ENCODE measurements at places on chromosomes 13 and 19. TPM values are rescaled to one million over a fixed set of nuclear protein-coding genes. Genes with fewer than 3 reads are reported as not detected.

Gene PLEKHA4
- total RNA-seq = 326 TPM

Gene PRDX2
- total RNA-seq = 151 TPM

Gene SYMPK
- total RNA-seq = 89.0 TPM

Gene NLRP11
- total RNA-seq = not detected

Gene IL4I1
- not detected for total RNA-seq

Gene ZNF573
- total RNA-seq = 7.9 TPM

GRCh38 chr19:3279306-3279705, 54.8 kb downstream of the CELF5 start:
- H3K4me1 ChIP-seq = peaks cover 17% of the 10 kb centered on the region
- peaks cover 99% of the 10 kb centered on the region for H3K27me3 ChIP-seq
- no peaks in the 10 kb centered on the region for H3K36me3 ChIP-seq
- no peak overlapping the region for H3K27ac ChIP-seq

DNA sequence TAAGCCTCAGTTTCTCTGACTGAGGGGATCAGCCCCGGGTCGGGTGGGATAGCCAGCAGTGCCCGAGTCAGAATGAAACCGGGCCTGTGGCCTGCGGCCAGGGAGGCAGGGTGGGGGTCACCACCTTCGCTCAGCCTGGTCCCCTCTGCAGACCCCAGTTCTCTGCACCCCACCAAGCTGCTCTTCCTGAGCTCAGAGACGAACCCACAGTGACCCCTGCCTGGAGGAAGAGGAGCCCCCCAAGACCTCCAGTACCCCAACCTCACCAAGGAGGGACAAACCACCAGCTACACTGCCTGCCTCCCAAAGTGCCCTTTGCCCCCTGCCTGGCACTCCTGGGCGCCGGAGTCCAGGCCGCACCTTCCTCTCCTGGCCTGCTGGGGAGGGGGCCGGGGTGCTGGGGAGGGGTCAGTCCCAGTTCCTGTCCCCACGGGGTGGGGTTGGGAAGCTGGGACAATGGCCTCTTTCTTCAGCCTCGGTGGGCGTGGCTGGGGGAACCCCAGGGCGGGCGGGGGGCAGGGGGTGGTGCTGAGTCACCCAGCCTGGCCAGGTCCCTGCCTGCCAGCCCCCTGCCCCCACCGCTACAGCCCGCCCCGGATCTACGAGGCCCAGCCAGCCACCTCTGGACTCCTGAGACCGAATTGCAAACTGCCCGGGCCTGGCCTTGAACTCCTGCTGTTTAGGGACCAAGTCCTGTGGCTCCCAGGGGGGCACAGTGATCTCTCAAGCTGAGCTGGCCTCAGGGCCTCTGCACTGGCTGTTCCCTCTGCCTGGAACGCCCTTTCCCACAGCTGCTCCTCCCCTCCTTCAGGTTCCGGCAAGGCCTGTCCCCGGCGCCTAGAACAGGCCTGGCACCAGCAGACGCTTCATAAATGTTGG, 14.3 kb downstream of the ZBTB7A start:
- no peak for DNase-seq
- peak overlapping the region; percentile 46 for H3K27ac ChIP-seq
- H3K4me1 ChIP-seq = peaks cover 23% of the 10 kb centered on the region
- H3K36me3 ChIP-seq = peaks cover 16% of the 10 kb centered on the region
- H3K27me3 ChIP-seq = no peaks in the 10 kb centered on the region

DNA sequence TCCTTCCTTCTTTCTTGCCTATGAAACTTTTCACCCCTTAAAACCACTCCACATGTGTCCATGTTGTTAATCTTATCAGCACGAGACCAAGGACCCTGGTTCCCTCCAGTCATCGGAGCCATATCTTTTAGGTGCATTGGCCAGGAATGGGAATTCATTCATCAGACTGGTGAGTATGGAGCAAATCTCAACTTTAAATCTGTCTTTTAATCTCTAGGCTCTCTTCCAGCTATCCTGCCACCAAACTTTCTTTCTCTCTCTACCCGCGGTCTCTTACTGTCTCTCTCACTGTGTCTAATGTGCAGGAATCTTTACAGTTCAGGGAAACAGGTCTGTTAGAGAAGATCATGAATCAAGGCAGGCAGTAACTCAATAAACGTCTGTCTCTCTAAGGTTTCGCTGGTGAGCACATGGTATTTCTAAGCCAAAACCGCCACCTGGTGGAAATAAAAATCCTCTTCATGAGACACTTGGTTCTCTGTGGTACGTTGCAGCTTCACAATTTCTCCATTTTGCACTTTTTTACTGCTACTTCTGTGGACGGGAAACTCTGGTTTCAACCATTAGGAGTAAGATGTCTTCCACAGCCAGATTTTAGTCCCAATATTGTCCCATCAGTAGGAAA, 16.1 kb downstream of the LGALS16 start:
- H3K4me1 ChIP-seq = no peaks in the 10 kb centered on the region
- no peaks in the 10 kb centered on the region for H3K36me3 ChIP-seq
- no peak overlapping the region for H3K27ac ChIP-seq
- DNase-seq = no peak
- H3K4me3 ChIP-seq = no peak overlapping the region
- no peaks in the 10 kb centered on the region for H3K27me3 ChIP-seq

DNA sequence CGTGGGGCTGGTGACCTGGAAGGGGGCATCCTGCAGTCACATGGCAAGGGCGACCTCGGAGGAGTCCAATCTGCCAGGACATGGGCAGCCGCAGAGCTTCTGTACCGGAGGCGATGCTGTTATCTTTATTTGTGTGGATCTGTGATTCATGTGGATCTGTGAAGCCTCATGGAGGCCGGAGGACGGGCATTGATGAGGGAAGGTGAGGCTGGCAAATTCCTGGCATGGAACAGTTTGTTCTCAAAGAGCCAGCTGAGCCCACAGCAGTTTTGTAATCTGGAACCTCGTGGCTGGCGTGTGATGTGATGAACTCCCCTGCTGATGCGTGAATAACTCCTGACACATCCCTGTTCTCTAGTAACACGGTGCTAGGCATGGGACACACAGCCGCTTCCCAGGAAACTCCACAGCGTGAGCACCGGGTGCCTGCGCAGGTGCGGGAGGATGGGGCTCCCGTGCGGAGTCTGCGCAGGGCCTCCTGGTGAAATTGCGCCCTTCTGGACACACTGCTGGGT, 40.4 kb downstream of the ATP11A start:
- no peak overlapping the region for H3K4me3 ChIP-seq
- H3K4me1 ChIP-seq = no peaks in the 10 kb centered on the region
- no peaks in the 10 kb centered on the region for H3K36me3 ChIP-seq

GRCh38 chr13:75764251-75764925, 128.3 kb downstream of the LMO7 start:
- no peak overlapping the region for H3K4me3 ChIP-seq
- no peak for DNase-seq
- peak overlapping the region; percentile 22 for H3K27ac ChIP-seq
- H3K4me1 ChIP-seq = no peaks in the 10 kb centered on the region

DNA sequence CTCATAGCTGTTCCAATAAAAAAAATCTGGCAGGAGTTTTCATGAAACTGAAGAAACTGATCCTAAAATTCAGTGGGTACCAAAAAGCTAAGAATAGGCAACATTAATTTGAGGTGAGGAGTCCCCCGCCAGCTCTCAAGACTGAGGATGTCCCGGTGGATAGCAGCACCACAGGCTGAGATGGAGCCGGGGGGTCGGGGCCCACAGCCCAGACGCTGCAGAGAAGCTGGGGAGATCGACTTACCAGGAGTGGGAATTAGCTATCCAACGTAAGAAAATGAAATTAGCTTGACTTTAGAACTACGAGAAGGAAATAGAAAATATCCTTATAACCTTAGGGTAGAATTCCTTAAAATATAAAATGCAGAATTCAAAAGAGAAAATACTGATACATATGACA, 23.2 kb upstream of the DCUN1D2 start:
- H3K27ac ChIP-seq = no peak overlapping the region
- H3K36me3 ChIP-seq = no peaks in the 10 kb centered on the region
- no peak for DNase-seq
- no peaks in the 10 kb centered on the region for H3K4me1 ChIP-seq

GRCh38 chr19:18833849-18834643, 2.3 kb downstream of the UPF1 start:
- H3K4me3 ChIP-seq = peak overlapping the region; percentile 98
- peaks cover 7% of the 10 kb centered on the region for H3K36me3 ChIP-seq
- no peak overlapping the region for H3K27ac ChIP-seq
- no peak for DNase-seq
- H3K27me3 ChIP-seq = no peaks in the 10 kb centered on the region

DNA sequence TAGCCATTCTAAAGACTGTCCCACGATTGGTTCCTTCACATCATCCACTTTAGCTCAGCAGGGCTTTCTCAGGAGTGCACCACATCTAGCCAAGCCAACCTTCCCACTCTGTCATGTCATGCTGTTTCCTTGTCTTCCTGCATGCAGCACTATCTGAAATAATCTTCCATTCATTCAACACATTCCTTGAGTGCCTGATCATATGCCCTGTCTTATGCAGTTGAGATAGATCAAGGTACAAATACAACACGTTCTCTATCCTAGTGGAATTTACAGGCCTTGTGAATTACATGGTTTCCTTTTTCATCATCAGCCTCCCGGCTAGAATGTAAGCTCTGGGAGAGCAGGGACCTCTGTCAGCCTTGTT, 6.8 kb upstream of the MRPS31 start:
- no peak overlapping the region for H3K4me3 ChIP-seq
- DNase-seq = no peak
- no peak overlapping the region for H3K27ac ChIP-seq
- H3K4me1 ChIP-seq = no peaks in the 10 kb centered on the region

DNA sequence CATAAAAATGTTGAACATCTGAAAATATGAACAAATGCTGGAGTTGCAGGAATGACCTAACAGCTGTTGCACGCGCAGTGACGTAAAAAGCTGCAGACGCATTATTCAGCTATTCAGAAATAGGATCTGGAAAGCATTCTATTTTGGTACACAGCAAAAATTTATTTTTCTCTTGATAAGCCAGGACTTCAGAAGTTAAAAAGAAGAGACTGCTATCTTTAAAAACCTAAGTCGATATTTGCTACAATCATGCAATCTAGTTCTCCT, 36.9 kb upstream of the STARD13 start:
- H3K4me3 ChIP-seq = peak overlapping the region; percentile 30
- peak overlapping the region; percentile 87 for H3K27ac ChIP-seq
- H3K36me3 ChIP-seq = no peaks in the 10 kb centered on the region
- H3K4me1 ChIP-seq = peaks cover 17% of the 10 kb centered on the region

DNA sequence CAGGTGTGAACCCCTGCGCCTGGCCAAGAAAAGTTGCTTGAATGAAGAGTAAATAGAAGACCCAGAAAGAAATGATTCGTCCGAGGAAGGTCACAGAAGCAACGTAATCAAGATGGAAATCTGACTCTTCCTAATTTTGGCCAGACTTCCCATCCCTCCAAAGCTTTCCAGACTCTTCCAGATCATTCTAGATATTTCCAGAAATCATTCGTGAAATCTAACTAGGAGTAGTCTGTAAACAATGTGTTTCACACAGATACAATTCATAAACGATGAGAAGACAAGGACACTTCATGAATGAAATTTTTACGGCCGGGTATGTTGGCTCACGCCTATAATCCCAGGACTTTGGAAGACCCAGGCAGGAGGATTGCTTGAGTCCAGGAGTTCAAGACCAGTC, 9.3 kb upstream of the LDLR start:
- H3K4me3 ChIP-seq = no peak overlapping the region
- H3K4me1 ChIP-seq = peaks cover 15% of the 10 kb centered on the region
- no peak overlapping the region for H3K27ac ChIP-seq
- no peaks in the 10 kb centered on the region for H3K36me3 ChIP-seq
- no peaks in the 10 kb centered on the region for H3K27me3 ChIP-seq

DNA sequence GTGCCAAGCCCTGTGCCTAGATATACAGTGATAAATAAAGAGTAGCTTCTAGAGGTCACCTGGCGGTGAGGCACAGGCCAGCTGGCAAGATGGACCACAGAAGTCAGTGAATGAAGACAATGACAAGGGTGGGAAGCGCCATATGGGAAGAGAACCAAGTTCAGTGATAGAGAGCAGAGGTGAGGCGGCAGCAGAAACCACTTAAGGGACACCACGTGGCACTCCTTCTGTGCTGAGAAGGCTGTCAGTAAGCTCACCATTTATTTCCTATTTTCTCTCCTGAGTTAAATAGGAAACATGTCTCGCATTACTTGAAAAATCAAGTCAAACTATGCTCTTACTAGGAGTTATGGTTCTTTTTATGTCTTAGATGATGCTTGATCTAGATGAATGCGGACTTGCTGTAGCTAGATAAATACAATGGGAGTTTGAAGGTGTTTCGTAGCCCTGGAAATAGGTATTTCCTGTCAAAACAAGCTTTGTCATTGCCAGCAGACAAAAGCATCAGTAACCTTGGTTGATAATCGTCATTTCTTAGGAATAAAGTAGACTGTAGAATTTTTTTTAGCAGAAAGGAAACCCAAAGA, 17.8 kb downstream of the ALOX5AP start:
- no peaks in the 10 kb centered on the region for H3K4me1 ChIP-seq
- no peaks in the 10 kb centered on the region for H3K36me3 ChIP-seq
- no peaks in the 10 kb centered on the region for H3K27me3 ChIP-seq
- no peak for DNase-seq

DNA sequence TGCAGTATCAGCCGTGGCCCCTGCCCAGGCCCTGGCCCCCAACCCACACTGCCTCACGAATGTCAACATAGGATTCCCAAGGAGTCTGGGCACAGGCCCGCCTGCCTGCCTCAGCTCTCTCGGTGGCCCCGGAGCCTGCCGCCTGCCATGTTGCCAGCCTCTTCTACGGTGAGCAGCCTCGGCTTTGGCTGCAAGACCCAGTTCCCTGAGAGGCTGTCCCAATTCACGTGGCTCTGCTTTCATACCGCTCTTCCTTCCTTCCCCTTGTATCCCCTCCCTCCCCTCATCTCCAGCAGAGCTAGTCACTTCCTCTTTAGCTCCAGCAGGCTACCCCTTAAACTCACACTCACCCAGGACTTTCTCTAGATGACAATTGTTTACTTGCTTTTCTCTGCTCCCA, 42.7 kb downstream of the SERP2 start:
- DNase-seq = no peak
- no peaks in the 10 kb centered on the region for H3K36me3 ChIP-seq
- H3K4me1 ChIP-seq = no peaks in the 10 kb centered on the region
- H3K4me3 ChIP-seq = no peak overlapping the region

DNA sequence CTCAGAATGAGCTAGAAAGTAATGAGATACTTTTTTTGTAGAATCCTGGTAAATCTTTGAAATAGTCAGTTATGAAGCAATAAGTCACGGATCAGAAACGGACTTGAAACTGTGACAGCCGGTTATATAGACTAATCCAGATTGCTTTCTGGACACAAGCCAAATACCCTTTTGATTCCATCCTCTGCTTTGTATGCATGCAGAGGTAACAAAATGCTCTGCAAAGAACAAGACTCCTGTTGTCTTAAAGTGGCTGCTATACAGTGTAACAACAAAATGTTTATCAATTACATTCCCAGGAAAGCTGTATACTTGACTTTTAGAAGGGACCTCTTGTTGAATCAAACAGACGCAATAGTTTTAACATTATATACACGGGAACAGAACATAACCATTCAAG, 66.5 kb upstream of the STARD13 start:
- no peaks in the 10 kb centered on the region for H3K36me3 ChIP-seq
- H3K4me1 ChIP-seq = peaks cover 5% of the 10 kb centered on the region
- H3K27ac ChIP-seq = peak overlapping the region; percentile 91
- H3K27me3 ChIP-seq = no peaks in the 10 kb centered on the region

- H3K4me1 ChIP-seq = no peaks in the 10 kb centered on the region
- no peaks in the 10 kb centered on the region for H3K27me3 ChIP-seq
- no peak overlapping the region for H3K27ac ChIP-seq
- H3K36me3 ChIP-seq = no peaks in the 10 kb centered on the region
Measured at GRCh38 chr13:110017379-110017778, 231.0 kb upstream of the IRS2 start.

GRCh38 chr19:14167576-14168138, 31.3 kb upstream of the ASF1B start:
- H3K4me1 ChIP-seq = peaks cover 11% of the 10 kb centered on the region
- H3K27me3 ChIP-seq = no peaks in the 10 kb centered on the region
